ENCODE measurements at places on chromosomes 2 and 18. TPM values are rescaled to one million over a fixed set of nuclear protein-coding genes. Genes with fewer than 3 reads are reported as not detected.
A peak's percentile ranks its signal among the peaks of the same experiment; 100 is the strongest.

SLC30A3 gene
- polyA plus RNA-seq: not detected

ERBB4 gene
- 0.12 TPM for polyA plus RNA-seq

CFAP65 gene
- polyA plus RNA-seq: not detected

RFTN2 gene
- polyA plus RNA-seq: 5.0 TPM

ATP6V1C2 gene
- 0.61 TPM for polyA plus RNA-seq

MYO5B gene
- 38.2 TPM for polyA plus RNA-seq

APCDD1 gene
- 32.0 TPM for polyA plus RNA-seq

- H3K4me3 ChIP-seq: no peak overlapping the region
- H3K27ac ChIP-seq: peak overlapping the region; percentile 74
- peak; percentile 74 for DNase-seq
These were observed 36.8 kb downstream of the ACVR1 start for GRCh38 chr2:157839162-157839801.

GRCh38 chr2:69693059-69693774, 48.7 kb upstream of the ANXA4 start:
- peak overlapping the region; percentile 33 for H3K27ac ChIP-seq
- no peaks in the 10 kb centered on the region for H3K27me3 ChIP-seq
- DNase-seq: no peak
- no peaks in the 10 kb centered on the region for H3K36me3 ChIP-seq
- no peak overlapping the region for H3K4me3 ChIP-seq
- peaks cover 43% of the 10 kb centered on the region for H3K4me1 ChIP-seq

GRCh38 chr18:32048507-32049091, 30.0 kb downstream of the RNF125 start:
- no peak overlapping the region for H3K4me3 ChIP-seq
- peak; percentile 48 for DNase-seq
- H3K27me3 ChIP-seq: no peaks in the 10 kb centered on the region
- peak overlapping the region; percentile 42 for H3K27ac ChIP-seq

DNA sequence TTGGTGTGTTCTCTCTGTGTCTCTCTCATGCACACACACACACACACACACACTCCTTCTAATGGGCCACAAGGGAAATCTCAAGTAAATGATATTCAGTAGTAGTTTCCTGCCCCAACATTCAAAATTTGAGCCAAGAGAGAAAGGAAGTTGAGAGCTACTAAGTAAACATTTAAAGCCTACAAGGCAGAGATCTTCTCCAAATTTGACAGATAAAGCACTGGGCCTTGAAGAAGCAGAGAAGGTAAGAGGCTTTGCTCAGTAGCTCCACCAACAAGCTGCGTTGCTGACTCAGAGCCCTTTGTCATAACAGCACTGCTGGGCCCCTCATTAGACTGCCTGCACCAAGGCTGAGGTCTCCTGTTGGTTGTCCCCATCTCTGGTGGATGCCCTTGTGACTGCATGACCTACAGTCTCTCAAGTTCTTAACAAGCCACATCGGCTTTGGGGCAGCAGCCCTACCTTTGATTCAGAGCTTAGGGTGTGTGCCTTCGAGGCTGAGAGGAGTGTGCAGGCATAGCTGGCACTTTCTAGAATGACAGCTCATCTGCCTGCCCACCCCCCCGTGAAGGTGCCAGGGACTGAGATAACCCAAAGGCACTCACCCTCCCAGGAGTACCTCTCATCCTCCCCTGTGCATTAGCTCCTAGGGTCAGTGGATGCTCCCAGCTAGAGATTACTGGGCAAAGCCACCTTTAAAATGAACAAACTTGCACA, 32.3 kb upstream of the NEB start:
- no peak overlapping the region for H3K27ac ChIP-seq
- no peaks in the 10 kb centered on the region for H3K4me1 ChIP-seq
- no peak overlapping the region for H3K4me3 ChIP-seq
- no peaks in the 10 kb centered on the region for H3K27me3 ChIP-seq
- H3K36me3 ChIP-seq: no peaks in the 10 kb centered on the region
- DNase-seq: no peak

- H3K4me1 ChIP-seq: peaks cover under 1% of the 10 kb centered on the region
- H3K36me3 ChIP-seq: no peaks in the 10 kb centered on the region
- H3K27me3 ChIP-seq: no peaks in the 10 kb centered on the region
- peak; percentile 62 for DNase-seq
These were observed 479.7 kb downstream of the PARD3B start for GRCh38 chr2:205024822-205025518.

DNA sequence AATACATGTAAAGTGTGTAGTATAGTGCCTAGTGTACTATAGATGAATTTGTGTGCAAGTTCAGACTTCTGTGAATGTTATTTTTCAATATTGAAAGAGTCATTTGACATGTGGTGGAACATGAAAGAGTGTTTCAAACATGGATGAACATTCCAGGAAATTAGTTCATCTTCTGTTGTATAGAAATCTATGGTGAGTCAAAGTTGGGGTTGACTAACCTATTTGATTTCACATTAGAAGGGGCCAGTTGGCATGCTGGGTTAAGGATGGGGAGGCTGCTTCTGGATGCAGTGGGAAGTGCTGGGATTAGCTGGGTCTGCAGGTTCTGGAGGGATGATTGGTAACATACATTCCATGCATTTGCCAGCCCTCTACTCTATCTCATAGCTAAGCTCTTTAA, 50.6 kb downstream of the LYPD6B start:
- H3K4me1 ChIP-seq: no peaks in the 10 kb centered on the region
- H3K27ac ChIP-seq: no peak overlapping the region
- no peak for DNase-seq
- H3K27me3 ChIP-seq: no peaks in the 10 kb centered on the region
- H3K36me3 ChIP-seq: no peaks in the 10 kb centered on the region
- no peak overlapping the region for H3K4me3 ChIP-seq

- no peaks in the 10 kb centered on the region for H3K4me1 ChIP-seq
- H3K36me3 ChIP-seq: no peaks in the 10 kb centered on the region
- H3K27me3 ChIP-seq: no peaks in the 10 kb centered on the region
- H3K27ac ChIP-seq: no peak overlapping the region
- DNase-seq: no peak
- no peak overlapping the region for H3K4me3 ChIP-seq
These were observed 170.1 kb downstream of the DCC start for GRCh38 chr18:52510139-52510538.

- DNase-seq: no peak
- H3K27ac ChIP-seq: no peak overlapping the region
- no peak overlapping the region for H3K4me3 ChIP-seq
- no peaks in the 10 kb centered on the region for H3K27me3 ChIP-seq
These were observed 83.3 kb downstream of the PIEZO2 start for GRCh38 chr18:11066038-11066437.

DNA sequence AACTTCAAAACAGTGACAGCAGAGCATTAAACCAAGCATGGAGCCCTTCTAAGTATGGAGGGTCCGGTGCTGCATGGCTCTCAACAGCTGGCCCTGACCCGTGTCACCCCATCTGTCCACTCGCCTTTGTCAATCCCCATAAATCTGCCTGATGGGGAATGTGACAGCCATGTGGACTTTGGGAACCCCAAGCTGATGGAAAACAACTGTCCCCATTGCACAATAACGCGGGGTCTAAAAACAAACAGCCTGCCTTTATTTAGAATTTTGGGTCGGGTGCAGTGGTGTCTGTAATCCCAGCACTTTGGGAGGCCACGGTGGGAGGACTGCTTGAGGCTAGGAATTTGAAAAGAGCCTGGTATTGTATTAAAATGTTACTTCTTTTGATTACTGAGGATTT, 17.1 kb upstream of the THADA start:
- DNase-seq: no peak
- H3K27ac ChIP-seq: peak overlapping the region; percentile 16
- H3K4me1 ChIP-seq: no peaks in the 10 kb centered on the region
- H3K4me3 ChIP-seq: no peak overlapping the region
- no peaks in the 10 kb centered on the region for H3K36me3 ChIP-seq

DNA sequence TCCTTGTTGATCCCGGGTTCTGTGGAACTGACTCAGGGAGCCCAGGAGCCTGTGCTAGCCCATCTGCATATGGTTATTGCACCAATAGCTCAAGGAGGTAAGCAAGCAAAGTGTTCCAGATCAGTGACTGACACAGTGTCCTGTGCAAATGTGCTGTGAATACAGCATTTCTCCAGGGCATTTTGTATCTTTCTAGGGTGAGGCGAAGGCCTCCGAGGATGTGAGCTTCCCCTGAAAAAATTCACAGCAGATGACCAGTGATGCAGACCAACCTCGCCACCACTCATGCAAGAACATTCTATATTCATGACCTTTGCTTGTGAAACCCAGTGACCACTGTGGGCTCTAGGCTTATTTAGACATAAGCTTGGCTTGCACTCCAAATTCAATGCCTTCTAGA, 15.2 kb upstream of the NT5DC4 start:
- H3K4me1 ChIP-seq: no peaks in the 10 kb centered on the region
- no peak overlapping the region for H3K27ac ChIP-seq
- no peaks in the 10 kb centered on the region for H3K27me3 ChIP-seq
- H3K4me3 ChIP-seq: no peak overlapping the region

DNA sequence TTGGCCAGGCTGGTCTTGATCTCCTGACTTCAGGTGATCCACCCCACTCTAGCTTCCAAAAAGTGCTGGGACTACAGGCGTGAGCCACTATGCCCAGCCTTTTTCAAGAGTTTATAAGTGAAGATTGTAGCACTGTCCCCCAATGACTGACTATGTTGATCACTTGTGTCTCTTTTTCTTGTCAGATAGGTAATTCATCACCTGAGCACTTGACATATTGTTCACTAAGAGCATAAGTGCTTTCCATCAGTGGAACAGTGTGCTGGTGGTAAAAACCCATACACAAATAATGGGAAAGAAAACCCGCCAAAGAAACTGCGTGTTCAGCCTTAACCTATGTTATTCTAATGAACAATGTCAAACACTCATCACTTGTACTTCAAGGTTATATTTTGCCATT, 414.4 kb upstream of the CDH7 start:
- H3K36me3 ChIP-seq: no peaks in the 10 kb centered on the region
- H3K4me3 ChIP-seq: no peak overlapping the region
- no peak for DNase-seq
- H3K27me3 ChIP-seq: no peaks in the 10 kb centered on the region
- H3K4me1 ChIP-seq: no peaks in the 10 kb centered on the region

DNA sequence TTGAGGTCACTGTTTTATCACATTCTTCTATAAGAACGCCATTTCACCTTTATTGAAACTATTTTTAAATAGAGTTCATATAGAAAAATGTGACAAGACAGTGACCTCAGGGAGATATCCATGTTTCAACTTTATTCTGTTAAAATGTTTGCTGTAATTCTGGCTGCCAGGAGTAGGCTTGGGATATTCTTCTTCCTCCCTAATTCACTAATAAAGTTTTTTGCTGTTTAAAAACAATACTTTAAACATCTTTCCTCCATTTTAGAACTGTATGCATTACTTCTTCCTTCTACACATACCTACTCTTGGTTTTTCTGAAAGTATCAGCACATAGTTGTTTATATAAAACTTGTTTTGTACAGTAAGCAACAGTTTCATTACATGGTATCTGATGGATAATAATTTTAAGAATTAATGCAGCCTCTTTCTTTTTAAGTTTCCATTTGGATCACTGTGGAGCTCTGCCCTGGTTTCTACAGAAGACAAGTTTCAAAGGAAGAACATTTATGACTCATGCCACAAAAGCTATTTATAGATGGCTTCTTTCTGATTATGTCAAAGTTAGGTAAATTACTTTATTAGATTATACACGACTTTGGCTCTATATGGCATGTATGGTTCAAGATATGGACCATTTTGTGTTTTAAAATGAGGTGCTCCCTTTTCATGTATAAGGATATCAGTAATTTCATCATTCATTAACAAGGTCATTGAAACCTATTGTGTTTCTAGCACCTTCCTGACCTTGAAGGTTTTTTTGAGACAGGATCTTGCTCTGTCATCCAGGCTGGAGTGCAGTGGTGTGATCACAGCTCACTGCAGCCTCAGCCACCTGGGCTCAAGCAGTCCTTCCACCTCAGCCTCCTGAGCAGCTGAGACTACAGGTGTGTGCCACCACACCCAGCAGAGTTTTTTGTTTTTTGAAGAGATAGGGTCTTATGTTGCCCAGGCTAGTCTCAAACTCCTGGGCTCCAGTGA, 7.2 kb downstream of the CPSF3 start:
- no peak for DNase-seq
- no peak overlapping the region for H3K27ac ChIP-seq
- H3K36me3 ChIP-seq: peaks cover 72% of the 10 kb centered on the region
- H3K4me1 ChIP-seq: no peaks in the 10 kb centered on the region
- H3K4me3 ChIP-seq: no peak overlapping the region
- H3K27me3 ChIP-seq: no peaks in the 10 kb centered on the region

GRCh38 chr2:39447266-39448168, 10.4 kb upstream of the MAP4K3 start:
- no peak overlapping the region for H3K4me3 ChIP-seq
- H3K4me1 ChIP-seq: no peaks in the 10 kb centered on the region
- peak overlapping the region; percentile 7 for H3K27ac ChIP-seq
- DNase-seq: no peak
- no peaks in the 10 kb centered on the region for H3K27me3 ChIP-seq

DNA sequence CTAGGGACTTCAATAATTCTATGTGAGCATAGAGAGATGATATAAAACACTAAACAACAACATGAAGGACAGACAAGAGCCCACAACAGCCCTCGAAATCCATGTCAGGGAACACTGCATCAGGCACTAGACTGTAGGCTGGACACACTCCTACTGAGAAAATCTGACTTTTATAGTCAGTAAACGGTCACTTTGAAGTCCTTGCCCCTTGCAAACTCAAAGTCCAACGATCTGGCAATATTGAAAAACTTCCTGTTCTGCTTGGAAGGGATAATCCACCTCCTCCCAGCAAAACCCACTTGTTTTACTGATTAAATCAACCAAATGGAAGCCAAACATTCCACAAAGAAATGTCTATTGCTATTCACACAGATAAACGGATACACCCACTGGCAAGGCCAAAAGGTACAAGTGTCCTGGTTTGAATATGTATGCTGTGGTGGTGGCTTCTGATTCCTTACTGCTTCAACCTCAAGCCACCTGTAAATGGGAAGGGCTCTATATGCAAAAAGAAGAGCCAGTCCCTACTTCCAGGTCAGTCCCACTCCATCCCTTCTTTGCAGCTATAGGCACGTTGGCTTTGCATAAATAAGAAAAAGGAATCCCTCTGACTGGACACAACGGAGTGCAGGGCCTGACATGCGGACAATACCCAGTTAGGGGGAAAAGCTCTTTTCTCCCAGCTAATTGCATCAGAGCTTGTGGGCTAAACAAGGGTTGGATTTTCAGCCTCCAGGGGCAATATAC, 56.6 kb downstream of the STK39 start:
- peak overlapping the region; percentile 40 for H3K27ac ChIP-seq
- no peak overlapping the region for H3K4me3 ChIP-seq
- H3K36me3 ChIP-seq: no peaks in the 10 kb centered on the region
- H3K27me3 ChIP-seq: no peaks in the 10 kb centered on the region

Measured in stomach (tissue), 19 donors.